Cortex of kidney (tissue), 1 donor: ENCODE measurements at places on chromosomes 2 and 18.

- no peak for DNase-seq
Measured at GRCh38 chr2:151423760-151424159, 14.1 kb downstream of the RIF1 start.

DNA sequence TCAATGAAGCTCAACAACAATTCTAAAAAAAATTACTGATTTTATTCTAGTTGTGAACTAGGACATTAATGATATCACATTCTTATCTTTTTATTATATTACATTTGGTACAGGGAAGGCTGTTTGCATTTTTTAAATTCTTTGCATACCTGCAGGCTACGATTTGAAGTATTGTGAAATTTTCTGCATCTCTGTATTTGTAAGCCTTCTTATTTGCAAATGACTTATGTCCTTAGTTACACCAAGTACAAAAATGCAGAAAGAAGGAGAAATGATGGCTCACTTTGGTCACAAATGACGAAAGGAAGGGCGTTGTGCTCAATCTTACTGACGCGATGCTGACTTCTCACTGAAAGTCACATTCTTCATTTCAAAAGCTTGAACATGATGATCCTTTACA, 227.5 kb upstream of the SOX11 start:
- no peak for DNase-seq

DNA sequence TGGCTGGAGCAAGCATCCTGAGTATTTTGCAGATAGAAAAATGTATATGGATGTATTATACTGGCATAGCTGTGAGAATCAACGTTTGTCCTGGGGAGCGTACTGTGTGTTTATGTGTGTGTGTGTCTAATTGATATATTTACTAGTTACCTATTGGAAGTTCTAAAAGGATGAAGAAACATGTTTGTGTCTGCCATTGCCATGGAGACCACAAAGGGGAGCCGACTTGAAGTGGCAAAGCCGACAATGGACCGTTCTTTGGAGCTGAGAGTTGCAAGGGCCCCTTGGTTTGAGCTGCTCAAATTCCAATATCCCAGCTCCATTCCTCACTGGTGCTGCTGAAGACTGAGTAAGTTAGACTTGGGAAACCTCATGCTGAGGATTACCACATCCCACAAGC, 14.3 kb upstream of the SLC25A52 start:
- DNase-seq, result no peak

- DNase-seq, result no peak
Measured at GRCh38 chr18:40371673-40372072, 1583.4 kb upstream of the PIK3C3 start.

GRCh38 chr2:179096090-179096489, 46.2 kb upstream of the CCDC141 start:
- DNase-seq, result no peak

DNA sequence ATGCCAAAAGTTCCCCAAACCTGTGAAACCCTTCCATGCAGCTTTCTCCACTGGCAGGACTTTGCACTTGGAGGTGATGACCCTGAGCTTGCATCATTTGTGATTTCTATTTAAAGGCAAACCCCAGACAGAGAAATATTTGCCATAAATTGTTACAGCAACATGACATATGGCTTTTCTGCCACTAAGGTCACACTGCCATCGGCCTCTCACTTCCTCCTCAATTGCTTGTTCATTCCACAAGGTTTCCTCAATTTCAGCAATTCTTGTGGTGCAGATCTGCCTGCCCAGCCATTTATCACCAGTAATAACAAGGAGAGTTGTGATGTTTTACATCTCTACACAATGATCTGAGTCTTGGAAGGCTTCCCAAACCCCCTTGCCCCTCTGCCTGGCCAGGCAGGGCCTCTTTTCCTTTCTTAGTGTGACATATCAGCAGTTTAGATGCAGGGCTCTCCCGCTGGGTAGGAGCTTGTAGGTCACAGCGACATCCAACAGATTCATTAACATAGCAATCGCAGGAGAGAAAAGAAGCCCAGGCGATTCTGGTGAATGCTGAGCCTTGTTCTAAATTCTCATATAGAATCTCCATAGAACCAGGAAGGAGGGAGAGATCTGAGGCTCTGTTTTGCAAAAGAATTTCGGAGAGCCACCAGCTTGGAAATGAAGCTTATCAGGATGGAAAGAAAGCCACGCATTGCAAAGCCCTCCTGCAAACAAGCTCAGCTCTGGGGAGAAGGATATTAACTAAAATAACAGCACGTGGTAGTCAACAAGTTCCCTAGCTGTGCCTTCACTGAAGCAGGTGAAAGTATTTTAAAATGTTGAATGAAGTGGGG, 46.7 kb upstream of the ITGA6 start:
- DNase-seq, result no peak

- DNase-seq, result no peak
Measured at GRCh38 chr2:63425079-63425416, 163.2 kb downstream of the WDPCP start.

DNA sequence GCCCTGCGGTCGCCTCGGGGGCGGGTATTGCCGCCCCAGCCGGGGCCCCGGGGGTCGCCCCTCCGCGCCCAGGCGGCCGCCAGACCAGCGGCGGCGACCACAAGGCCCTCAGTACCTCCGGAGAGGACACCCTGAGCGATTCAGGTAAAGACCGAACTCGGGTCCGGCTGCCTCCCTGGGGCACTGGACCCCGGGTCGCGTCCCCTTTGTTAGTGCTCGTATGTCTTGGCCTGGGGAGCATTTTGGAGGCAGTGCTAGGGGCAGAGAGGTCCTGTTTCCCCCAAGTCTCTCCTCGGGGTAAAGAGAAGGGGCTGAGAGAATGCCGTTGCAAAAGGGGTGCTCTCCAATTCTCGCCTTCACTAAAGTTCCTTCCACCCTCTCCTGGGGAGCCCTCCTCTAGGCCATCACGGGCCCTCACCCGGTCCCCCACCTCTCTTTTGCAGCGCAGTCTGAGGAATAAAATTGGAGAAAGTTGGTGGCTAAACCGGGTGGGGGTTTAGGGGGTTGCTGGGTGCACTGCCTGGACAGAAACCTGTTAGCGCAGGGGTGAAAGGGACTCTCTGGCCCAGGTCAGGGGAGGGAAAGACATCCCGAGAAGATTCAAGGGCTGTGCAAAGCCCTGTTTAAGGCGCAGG, 2.5 kb downstream of the MYCN start:
- no peak for DNase-seq

- DNase-seq, result no peak
Measured at GRCh38 chr2:232675381-232675780, 21.8 kb upstream of the GIGYF2 start.
